Dermis microvascular lymphatic vessel endothelial cell (primary cell): ENCODE measurements at places on chromosomes 7 and 10.

GRCh38 chr10:80356989-80357850 is 639 bp downstream of the DYDC2 start:
- no peak for DNase-seq

DNA sequence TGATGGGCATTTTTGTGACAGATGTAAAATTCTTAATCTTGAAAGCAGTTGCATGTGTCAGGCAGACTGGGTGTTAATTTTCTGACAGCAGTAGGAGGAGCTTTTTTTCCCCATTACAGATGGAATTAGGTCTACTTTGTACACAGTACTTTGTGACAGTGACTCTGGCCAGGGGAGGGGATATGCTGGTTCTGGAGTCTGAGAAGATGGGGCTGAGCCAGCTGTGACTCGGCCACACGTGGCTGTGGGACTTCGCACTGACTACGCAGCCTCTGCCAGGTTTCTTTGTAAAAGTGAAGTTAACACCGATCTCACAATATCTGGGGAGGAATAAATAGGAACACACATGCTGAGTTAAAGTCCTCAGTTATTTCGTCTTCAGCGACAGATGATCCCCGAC is 95.4 kb downstream of the MGMT start:
- DNase-seq: no peak

DNA sequence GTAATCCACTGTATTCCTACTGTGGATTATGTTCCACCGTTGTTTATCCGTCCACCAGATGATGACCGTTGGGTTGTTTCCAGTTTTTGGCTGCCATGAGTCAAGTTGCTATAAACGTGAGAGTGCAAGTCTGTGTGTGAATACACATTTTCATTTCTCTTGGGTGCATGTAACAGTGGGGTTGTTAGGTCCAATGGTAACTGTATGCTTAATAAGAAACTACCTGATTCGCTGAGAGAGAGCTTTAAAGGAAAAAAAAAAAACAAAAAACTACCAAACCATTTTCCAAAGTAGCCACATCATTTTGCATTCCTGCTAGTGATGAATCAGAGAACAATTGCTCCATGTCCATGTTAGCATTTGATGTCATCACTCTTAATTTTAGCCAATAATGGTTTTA is 15.9 kb downstream of the UBN2 start:
- DNase-seq: no peak

- DNase-seq: peak; percentile 52
These were observed 870 bp downstream of the ANK3 start for GRCh38 chr10:60388709-60389301.

- no peak for DNase-seq
These were observed 470.2 kb downstream of the PAXIP1 start for GRCh38 chr7:154532771-154533170.

DNA sequence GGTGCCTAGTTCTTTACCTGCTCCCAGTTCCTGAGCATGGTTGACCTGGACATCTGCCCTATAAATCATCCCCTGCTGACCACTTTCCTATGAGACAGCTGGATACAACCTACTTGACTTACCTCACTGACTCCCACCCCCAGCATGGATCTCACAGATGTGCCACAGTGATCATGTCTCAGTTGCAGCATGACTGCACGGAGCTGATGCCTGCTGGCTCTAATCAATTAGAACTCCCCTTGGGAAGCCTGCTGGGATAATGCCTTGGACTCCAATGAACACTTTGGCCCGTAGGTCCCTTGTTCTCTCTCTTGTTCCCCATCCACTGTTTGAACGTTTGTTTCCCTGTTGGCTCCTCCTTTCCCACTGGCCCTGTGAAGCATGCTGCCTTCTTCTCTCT is 271.2 kb upstream of the IGFBP3 start:
- no peak for DNase-seq

DNA sequence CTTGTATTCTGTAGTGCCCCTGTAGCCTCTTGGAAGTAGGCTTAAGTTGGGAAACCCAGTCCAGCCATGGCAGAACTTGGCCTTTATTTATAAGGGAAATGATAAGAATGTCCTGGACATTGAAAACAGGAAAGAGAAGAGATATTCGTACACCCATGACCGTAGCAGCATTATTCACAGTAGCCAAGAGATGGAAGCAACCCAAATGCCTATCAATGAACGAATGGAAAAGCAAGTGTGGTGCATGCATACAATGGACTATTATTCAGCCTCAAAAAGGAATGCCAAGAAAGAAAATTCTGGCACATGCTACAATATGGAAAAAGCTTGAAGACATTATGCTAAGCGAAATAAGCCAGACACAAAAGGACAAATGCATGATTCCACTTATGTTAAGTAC is 315.3 kb downstream of the CXCL12 start:
- peak; percentile 12 for DNase-seq

DNA sequence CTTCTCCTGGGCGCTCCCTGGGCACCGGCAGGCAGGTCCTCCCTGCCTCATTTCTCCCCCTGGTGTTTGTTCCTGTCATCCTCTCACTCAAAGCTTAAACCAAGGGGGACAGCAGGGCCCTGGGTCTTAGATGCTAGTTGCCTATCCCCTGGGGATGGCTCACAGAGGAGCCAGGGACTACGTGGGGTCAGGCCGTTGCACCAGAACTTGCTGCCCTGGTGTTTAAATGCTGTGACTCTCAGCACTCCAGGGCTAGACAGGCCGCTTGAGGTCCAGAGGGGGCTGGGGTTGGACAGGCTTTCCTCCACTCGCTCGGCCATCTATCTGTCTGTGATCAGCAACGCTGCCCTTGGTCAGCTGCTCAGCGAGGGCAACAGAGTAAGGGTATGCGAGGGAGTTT is 340.3 kb downstream of the CXCL12 start:
- no peak for DNase-seq

DNA sequence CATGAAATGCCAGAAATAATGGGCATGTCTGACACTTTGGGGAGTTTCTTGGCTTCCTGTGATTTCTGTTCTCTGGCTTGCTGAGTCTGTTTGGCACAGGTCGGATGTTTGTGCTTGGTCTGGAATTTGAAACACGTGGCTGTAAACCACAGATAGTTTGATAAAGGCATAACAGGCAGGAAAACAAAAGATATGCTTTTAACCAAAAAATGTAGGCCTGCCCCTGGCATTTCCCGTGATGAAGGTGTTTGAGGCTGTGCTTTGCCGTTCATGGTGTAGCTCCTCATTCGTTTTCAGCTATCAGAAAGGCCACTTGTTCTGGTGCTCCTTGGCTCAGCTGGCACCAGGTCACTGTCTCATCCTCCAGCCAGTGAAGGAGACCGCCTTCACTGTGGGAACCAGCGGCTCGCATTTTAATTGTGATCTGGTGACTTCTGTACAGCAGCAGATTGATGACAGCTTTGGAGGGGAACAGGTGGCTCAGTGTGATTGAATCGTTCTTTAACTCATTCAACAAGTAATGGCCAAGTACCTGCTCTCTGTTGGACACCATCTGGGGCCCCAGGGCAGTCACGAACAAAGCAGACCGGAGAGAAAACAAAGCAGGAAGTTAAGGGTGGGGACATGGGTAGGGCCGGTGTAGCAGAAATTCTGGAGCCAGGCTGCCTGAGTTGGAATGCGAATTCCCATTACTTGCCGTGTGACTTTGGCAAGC is 111.5 kb downstream of the CCNY start:
- DNase-seq: peak; percentile 55

GRCh38 chr10:5497948-5498730 is 1.2 kb downstream of the CALML5 start:
- DNase-seq: no peak

GRCh38 chr7:24778543-24779282 is 21.4 kb upstream of the GSDME start:
- DNase-seq: no peak

DNA sequence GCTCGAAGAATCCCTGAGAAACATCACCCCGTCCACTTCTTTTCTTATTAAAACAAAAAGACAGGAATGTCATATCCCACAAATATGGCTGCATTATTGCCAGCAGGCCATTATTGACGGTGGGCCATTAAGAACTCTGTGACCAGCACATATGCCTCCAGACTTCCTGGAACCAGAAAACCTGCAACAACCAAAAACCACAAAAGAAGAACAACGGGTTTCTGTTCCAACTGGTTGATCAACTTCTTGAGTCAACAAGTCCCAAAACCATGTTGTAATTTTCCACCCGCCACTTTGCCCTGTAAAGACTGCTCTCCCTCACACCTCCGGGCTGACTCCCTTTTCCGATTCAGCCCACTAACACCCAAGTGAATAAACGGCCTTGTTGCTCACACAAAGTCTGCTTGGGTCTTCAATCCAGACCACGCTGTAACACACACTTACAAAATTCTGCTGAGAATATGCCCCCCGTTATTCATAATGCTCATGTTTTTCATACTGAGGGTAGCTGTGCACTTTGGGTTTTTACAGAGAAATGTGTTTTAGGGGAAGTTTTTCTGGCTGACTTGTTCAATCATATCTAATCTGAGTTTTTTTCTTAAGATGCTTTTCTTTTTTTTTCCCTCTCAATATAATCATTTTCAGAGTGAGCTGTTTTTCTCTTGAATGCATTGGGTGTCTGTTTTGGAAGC is 20.7 kb downstream of the ZNF107 start:
- no peak for DNase-seq

DNA sequence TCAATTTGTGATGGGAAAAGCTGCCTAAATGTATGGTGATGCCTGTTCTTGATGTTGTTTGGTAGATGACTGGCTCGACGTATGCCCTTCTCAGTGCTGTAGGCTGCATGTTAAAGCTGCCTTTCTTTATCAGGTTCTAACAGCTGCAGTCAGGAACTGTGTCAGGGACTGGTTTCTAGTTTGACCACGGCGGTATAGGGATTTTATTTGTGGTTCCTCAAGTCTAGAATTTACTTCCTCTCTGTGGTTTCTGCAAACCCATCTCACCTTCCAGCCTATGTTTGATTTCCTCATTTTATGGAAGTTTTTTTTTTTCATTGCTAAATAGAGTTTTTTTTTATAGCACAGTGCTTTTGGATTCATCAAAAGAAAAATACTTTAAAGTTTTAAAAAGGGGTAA is 26.5 kb downstream of the LMTK2 start:
- DNase-seq: no peak

GRCh38 chr7:117572856-117573620 is 93.2 kb downstream of the CFTR start:
- no peak for DNase-seq

DNA sequence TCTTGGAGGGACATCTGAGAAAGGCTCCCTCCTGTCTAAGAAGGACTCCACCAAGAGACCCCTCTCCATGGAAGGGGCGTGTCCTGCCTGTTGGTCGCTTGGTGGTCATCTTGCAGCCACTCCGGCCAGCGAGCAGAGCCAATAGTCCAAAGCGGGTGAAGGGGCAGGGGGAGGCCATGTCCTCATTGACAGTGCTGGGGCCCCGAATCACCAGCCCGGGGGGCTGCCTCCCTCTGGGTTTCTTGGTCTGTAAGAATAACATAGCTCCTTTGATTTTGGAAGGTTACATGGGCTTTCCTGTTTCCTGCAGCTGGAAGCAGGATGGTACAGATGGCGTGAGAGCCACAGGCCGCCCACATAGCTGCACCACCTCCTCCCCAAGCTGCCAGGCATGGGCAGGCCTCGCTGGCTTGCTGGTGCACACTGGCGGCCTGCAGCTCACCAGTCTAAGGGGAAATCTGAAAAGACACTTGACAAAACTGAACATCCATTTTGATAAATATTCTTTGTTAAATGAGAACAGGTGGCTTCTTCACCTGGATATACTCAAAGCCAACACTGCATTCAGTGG is 105.8 kb downstream of the ARHGAP22 start:
- no peak for DNase-seq

DNA sequence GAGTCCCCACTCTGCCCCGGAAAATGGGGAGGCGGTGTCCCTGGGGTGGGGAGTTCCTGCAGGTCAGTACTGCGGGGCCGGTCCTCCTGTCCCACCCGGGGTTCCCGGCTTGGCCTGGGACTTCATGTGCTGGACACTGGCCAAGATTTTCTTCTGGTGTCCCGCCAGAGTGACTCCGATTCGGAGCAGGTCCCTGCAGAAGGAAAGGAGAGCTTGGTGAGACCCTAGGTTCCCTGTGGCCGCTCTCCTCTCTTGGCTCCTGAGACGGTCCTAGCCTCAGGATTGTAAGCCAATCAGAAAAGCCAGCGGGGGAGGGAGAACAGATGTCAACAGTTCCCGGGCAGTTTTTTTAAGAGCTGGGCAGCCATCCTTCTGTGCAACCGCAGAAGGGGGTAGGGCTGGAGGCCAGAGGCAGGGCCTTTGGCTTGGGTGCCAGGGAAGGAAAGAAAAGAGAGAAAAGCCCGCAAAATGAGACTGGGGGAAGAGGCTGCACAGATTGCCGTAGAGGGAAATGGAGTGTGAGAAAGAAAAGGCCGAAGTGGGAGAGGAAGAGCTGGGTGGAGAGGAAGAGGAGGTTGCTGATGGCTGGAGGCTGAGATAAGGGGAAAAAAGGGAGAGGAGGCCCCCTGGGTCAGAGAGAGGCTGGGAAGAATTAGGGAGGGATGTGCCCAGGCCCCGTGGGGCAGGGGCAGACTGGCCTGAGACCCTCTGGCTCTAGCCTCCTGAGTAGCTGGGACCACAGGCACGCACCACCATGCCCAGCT is 23.7 kb downstream of the EPHB4 start:
- no peak for DNase-seq

- DNase-seq: no peak
These were observed 138.3 kb downstream of the ZMIZ1 start for GRCh38 chr10:79207096-79207357.

GRCh38 chr7:44224974-44225565 is 24.3 kb downstream of the YKT6 start:
- DNase-seq: no peak

GRCh38 chr7:51680594-51681399 is 364.2 kb upstream of the COBL start:
- DNase-seq: no peak

- DNase-seq: peak; percentile 76
These were observed 209.4 kb upstream of the KLF14 start for GRCh38 chr7:130943336-130943901.

DNA sequence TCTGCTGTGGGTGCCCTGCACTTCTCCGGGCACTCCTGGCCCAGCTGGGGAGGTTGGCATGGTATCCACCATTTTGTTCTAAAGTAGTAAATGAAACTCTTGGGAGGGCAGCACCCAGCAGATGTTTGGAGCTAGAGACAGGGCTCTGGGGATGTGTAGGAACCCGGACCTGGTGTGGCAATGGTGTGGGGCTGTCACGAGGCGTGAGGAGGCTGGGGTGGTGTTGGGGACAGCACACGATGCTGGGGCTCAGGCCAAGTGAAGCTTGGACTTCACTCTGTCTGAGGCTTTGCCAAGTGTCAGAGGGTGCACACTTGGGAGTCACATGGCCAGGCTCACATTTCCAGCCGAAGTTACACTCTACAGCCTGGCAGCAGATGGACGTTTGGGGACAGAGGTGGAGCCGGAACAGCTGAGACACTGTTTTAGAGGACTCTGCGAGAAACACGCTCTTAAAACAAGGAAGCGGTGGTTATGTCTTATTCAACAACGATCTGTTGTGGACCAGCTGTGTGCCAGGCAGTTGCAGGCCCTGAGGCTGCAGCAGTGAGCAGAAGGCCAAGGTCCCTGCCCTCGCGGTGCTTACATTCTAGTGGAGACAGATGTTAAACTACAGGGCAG is 118.2 kb downstream of the CUX1 start:
- DNase-seq: no peak

DNA sequence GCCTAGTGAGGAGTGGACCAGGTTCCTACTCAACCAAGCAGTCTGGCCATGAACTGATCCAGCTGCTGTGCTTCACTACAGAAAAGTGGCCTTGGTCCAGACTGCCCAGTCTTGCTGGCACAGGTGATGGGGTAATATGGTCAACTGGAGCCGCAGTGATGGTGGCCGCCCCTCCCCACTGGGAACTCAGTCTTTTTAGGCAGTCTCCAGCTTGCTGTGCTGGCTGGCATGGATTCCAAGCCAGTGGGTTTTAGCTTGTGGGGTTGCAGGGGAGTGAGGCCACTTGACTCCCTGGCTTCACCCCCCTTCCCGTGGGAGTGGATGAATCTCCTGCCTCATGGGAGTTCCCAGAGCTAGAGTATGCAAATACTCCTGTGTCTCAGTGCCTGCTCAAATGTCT is 52.7 kb upstream of the CDK6 start:
- DNase-seq: no peak
